ENCODE measurements at places on chromosomes 7 and 10.
A peak's percentile ranks its signal among the peaks of the same experiment; 100 is the strongest.

GRCh38 chr10:34286136-34286739 is 528.9 kb downstream of the PARD3 start:
- peaks cover 3% of the 10 kb centered on the region for H3K4me1 ChIP-seq
- no peak overlapping the region for H3K4me3 ChIP-seq
- no peaks in the 10 kb centered on the region for H3K36me3 ChIP-seq
- no peak overlapping the region for H3K27ac ChIP-seq
- H3K27me3 ChIP-seq = peaks cover 4% of the 10 kb centered on the region

- no peak overlapping the region for H3K27ac ChIP-seq
- DNase-seq = no peak
- no peaks in the 10 kb centered on the region for H3K27me3 ChIP-seq
- no peaks in the 10 kb centered on the region for H3K4me1 ChIP-seq
- H3K36me3 ChIP-seq = no peaks in the 10 kb centered on the region
Observed at GRCh38 chr7:135514856-135515255, 5.0 kb upstream of the CNOT4 start.

GRCh38 chr7:112025556-112025955 is 180.6 kb downstream of the DOCK4 start:
- H3K4me1 ChIP-seq = no peaks in the 10 kb centered on the region
- no peak for DNase-seq
- H3K27me3 ChIP-seq = no peaks in the 10 kb centered on the region
- H3K4me3 ChIP-seq = no peak overlapping the region

DNA sequence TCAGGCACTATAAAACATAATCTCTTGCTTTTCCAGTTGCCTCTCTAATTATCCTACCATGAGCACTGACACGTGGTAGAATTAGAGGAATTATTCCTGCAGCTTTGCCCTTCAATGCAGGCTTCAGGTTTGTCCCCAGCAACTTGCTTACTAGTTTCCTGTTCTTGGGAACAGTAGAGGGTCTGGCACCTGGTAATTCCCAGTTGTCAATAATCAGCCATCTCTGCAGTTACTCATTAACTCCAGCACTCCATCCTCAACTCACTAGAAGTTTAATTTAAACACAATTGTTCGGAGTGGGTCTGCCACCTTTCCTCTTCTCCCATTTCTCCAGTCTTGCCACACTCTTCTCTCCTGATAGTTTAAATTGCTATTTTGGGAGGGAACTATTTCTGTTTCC is 324.3 kb upstream of the KIAA1217 start:
- H3K27me3 ChIP-seq = no peaks in the 10 kb centered on the region
- no peak overlapping the region for H3K27ac ChIP-seq
- H3K36me3 ChIP-seq = no peaks in the 10 kb centered on the region
- no peak for DNase-seq
- H3K4me1 ChIP-seq = no peaks in the 10 kb centered on the region

- H3K36me3 ChIP-seq = no peaks in the 10 kb centered on the region
- H3K4me1 ChIP-seq = no peaks in the 10 kb centered on the region
- no peaks in the 10 kb centered on the region for H3K27me3 ChIP-seq
- no peak for DNase-seq
- H3K4me3 ChIP-seq = no peak overlapping the region
Observed at GRCh38 chr10:52542906-52543305, 228.8 kb downstream of the DKK1 start.

DNA sequence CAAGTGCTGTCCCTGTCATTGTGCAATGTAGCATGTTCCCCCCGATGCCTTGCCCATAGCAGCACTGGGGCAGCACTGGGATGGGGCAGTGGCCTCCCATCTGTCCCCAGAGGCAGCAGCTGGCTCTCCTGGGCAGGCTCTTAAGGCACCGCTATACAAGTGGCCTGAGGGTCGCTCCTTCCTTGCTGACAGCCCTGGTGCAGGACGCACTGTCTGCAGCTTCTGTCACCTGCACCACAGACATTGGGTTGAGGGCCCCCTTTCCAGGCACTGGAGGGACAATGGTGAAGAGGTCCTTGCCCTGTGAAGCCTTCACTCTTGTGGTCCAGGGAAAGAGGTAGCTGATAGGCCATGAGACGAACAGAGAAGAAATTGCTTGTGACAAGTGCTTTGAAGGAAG is 10.6 kb downstream of the CPSF4 start:
- H3K4me1 ChIP-seq = peaks cover 2% of the 10 kb centered on the region
- no peak overlapping the region for H3K4me3 ChIP-seq
- H3K36me3 ChIP-seq = peaks cover 37% of the 10 kb centered on the region
- no peak for DNase-seq

- H3K27me3 ChIP-seq = peaks cover 9% of the 10 kb centered on the region
- no peak overlapping the region for H3K27ac ChIP-seq
- no peak overlapping the region for H3K4me3 ChIP-seq
- peaks cover 6% of the 10 kb centered on the region for H3K36me3 ChIP-seq
- no peak for DNase-seq
Observed at GRCh38 chr10:104273286-104273685, 4.3 kb downstream of the GSTO2 start.

DNA sequence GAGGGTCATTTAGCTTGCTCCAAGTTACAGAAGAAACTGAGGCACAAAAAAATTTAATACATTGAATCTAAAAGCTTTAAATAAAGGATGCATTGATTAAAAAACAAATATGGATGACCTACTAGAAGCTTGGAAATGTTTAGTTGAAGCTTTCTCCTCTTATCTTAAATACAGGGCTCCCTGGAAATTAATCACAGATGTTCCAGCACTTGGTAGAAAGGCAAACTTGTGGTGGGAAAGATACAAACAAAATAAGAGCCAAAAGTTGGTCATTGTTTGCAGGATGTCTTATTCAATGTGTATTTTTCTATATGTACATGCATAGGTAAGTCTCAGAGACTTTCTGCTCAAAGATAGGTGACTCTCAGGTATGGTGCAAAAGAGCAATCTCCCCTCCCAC is 40.7 kb upstream of the LYZL1 start:
- H3K27ac ChIP-seq = no peak overlapping the region
- no peak overlapping the region for H3K4me3 ChIP-seq
- no peaks in the 10 kb centered on the region for H3K4me1 ChIP-seq
- no peaks in the 10 kb centered on the region for H3K36me3 ChIP-seq

DNA sequence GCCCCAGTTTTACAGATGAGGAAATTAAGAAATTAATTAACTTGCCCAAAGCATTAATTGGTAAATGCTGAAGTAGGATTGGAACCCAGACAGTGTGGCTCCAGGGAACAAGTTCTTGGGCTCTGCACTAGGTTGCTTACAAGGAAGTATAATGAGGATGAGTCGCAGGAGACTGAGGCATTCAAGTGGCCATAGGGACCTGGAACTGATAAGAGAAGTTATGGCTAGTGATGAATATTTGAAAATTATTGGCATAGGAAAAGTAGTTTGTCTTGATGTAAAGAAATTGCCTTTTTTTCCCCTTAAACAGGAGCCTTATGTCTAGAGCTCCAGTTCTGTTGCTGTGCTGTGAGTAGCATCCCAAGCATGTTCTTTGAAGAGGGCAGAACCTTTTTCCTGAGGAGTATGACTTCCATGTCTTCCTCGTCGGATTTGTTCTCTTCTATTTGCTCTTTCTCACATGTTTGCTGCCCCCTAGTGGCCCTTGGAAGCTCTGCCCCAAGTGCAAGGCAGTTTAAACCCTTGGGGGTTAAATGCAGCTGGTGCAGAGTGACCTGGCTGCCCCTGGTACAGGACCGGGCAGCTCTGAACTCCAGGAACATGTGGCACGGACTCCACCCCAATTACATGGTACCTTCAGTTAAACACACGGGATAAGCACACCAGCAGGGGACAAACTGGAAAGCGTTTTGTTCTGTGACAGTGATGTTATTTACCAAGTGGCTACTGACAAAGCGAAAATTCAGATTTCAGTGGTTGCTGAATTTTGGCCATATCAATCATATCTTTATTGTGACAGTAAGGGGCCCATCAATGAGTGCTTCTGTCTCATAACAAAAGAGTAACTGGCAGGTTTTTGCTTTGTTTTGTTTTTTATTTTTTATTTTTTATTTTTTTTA is 148.8 kb downstream of the HECW1 start:
- no peak overlapping the region for H3K4me3 ChIP-seq
- DNase-seq = peak; percentile 74
- H3K27me3 ChIP-seq = peaks cover 9% of the 10 kb centered on the region
- no peak overlapping the region for H3K27ac ChIP-seq
- no peaks in the 10 kb centered on the region for H3K4me1 ChIP-seq

All from activated CD4-positive, alpha-beta T cell treated with anti-CD3 and anti-CD28 coated beads, Interleukin-2, amount 10 ng/mL, durations not matched to agents 7 days and 5 days (primary cell).